Left renal cortex interstitium (tissue), 4 donors: ENCODE measurements at places on chromosomes 6 and 20.

DNA sequence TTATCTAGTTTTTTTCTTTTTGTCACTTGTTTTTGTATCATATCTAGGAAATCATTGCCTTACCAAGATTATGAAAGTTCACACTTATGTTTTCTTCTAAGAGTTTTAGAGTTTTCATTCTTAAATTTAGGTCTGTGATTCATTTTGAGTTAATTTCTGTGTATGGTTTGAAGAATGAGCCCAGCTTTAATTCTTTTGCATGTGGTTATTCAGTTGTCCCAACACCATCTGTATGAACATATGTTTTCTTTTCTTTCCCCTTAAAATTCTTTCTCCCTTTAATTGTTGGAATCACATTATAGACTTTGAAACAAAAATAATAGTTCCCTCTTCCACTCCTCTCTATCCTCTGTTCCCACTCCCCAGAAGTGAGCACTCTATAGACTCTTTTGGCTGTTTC is 85.4 kb downstream of the SLX4IP start:
- DNase-seq = no peak

- no peak for DNase-seq
Observed at GRCh38 chr6:56168596-56168995, 78.8 kb downstream of the COL21A1 start.

- DNase-seq = no peak
Observed at GRCh38 chr6:47264775-47265184, 44.9 kb downstream of the TNFRSF21 start.

DNA sequence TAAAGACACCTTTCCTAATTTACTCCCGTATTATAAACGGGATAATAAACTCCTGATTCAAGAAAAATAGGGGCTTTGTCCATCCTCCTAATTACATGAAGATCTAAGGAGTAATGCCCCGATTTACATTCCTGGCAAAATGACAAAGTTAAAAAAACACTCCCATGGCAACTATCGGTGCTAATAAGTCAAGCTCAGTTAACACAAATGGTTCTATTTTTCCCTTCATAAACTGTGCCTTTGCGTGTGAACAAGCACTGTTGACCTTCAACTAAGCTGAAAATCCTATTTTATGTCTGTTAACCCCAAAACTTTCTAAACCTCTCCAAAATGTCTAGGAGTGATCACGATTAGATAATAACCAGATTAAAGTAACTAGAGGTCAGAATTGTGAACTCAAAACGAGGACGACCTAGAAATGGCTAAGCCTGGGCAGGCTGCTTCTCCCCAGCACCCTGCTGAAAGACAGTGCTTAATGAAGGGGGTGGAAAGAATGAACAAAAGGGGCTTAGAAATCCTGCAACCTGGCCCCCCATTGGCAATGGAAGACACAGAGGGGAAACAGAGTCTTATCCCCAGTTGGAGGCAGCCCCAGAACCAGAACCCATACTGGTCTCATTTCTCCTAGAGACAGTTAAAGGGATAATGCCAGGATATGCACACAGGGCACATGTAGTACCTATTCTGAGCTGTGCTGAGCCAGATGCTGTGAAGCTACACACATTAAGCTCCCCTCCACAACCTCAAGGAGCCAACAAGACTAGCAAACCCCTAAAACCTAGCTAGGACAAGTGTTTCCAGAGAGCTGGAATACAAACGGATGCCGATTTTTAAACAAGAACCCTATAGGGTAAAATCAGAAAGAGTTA is 23.0 kb downstream of the SLC23A2 start:
- no peak for DNase-seq

GRCh38 chr6:38216451-38216850 is 396.9 kb downstream of the ZFAND3 start:
- no peak for DNase-seq

GRCh38 chr6:134099770-134100169 is 47.3 kb upstream of the SLC2A12 start:
- DNase-seq = no peak
